ENCODE measurements at places on chromosomes 3 and 15. TPM values are rescaled to one million over a fixed set of nuclear protein-coding genes. Genes with fewer than 3 reads are reported as not detected.

The CNTN4 gene
- 22.1 TPM for total RNA-seq

The NXPE3 gene
- total RNA-seq = 13.3 TPM

DNA sequence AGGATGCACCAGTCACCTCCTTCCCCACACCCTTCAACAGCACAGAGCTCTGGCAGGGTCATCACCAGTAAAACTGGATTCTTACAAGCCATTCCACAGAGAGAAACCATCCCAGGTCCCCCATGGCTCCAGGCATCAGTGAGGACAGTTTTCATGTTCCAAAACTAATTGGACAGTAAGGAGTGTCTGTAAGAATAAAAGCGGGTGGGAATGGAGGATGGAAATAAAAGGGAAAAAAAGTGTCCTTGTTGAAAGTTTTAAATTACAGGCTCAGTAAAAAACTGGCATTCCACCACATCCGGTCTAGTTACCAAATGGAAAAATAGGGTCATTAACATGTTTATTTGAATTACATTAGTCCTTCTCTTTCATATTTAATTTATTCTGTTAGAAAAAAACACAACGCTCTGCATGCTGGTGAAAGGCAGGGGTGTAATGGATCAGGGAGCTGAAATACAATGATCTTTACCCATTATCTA lies 117.4 kb downstream of the TIGIT start:
- DNase-seq = no peak

GRCh38 chr3:133812872-133813271 lies 7.3 kb downstream of the SRPRB start:
- no peak for DNase-seq

GRCh38 chr3:123150449-123151215 lies 51.1 kb upstream of the SEC22A start:
- peak; percentile 43 for DNase-seq

GRCh38 chr3:193844472-193844871 lies 251.5 kb downstream of the OPA1 start:
- no peak for DNase-seq

The GXYLT2 gene
- 10.1 TPM for total RNA-seq

DNA sequence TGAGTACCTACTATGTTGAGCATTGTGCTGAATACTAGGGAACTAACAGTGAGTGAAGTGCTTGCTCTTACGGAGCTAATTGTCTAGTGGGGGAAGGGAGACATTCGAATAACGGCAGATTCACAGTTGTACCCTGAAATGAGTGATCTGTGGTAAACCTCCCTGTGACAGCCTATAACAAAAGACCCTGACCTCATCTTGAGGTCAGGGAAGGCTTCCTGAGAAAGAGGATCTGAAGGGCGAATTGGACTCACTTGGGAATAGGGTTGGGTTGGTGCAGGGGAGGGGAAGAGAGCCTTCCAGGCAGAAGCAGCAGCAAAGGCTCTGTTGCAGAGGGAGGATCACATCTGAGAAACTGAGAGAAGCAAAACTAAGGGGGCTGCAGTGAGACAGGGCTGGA lies 13.2 kb downstream of the HPS3 start:
- no peak for DNase-seq

GRCh38 chr3:194871864-194872668 lies 186.4 kb downstream of the FAM43A start:
- DNase-seq = peak; percentile 81

The ZKSCAN7 gene
- 2.7 TPM for total RNA-seq

- DNase-seq = peak; percentile 81
These were observed 39.3 kb downstream of the CGNL1 start for GRCh38 chr15:57415602-57416001.

The ECE2 gene
- total RNA-seq = 1.7 TPM

The FES gene
- 47.4 TPM for total RNA-seq

DNA sequence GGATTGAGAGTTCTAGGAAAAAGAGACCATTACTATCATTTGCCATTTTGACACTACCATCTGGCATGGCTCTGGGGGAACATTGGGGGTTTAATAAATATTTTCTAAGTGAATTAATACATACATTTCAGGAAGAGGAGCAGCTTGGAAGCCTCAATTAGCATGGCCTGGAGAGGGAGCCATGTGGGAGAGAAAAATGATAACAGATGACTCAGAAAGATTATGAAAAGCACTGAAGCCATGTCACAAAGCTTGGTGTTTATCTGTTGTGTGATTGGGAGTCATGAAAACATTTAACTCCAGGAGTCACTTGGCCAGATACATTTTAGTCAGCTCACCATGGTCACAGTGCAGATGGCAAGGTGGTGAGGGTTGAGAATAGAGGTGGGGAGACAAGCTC lies 121.0 kb downstream of the SSR3 start:
- DNase-seq = no peak

DNA sequence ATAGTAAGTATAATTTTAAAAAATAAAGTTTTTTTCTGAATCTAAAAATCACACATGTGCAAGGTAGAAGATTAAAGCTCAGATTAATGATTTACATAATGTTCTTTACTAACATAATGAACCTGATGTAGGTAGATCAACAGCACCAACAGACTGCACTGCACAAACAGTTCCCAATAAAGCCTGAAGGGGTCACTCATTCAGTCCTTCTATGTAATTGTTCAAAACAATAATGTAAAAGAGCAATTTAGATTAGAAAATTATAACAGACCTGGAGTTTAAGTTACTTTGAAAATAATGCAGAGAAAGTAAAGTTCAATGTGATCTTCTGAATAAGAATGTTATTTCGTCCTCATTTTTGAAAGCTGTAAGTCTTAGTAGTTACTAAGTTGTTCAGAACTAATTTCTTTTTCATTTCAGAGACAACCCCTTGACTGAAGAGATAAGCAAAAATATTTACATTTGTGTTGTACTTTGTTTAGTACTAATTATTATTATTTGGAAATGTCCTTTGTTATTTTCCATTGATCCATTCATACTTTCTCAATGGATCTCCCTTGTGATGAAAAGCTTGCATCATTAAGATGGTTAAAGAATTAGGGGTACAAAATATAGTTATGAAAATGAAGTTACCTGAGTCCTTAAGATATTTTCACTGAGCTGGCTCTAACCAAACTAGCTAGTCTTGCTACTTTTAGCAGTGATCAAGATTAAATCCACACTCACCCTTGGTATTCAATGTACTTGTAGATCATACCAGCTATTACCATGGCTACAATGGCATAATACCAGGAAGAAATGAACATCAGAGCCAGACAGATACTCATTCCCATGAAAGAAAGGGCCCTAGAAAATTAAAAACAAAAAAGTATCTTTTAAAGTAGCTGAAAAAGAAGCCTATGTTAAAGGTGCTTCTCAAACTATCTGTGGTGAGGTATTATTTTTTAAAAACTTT lies 16.8 kb downstream of the EMC4 start:
- no peak for DNase-seq

The KCNAB1 gene
- 3.9 TPM for total RNA-seq

- no peak for DNase-seq
These were observed 2.1 kb downstream of the CHST13 start for GRCh38 chr3:126525853-126526667.

The AADACL2 gene
- total RNA-seq = 0.49 TPM

DNA sequence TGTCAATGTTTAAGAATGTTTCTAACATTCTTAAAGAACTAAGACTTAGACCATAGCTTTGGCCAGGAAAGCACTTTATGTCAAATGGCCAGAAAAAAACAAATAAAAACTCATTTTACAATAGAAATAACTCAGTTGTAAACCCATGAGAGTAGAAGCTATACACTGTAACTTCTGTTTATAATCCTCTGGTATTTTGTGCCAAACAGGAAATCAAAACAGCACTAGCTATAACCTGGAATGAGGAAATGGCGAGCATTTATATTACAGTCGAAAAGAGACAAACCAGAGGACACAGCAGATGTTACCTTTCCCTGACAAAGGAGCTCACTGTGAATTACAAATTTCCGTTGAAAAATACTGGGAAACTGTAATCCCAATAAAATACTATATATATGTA lies 10.3 kb downstream of the GK5 start:
- no peak for DNase-seq

- no peak for DNase-seq
These were observed 51.0 kb upstream of the SSR3 start for GRCh38 chr3:156605686-156606605.

The GABRR3 gene
- total RNA-seq = not detected

DNA sequence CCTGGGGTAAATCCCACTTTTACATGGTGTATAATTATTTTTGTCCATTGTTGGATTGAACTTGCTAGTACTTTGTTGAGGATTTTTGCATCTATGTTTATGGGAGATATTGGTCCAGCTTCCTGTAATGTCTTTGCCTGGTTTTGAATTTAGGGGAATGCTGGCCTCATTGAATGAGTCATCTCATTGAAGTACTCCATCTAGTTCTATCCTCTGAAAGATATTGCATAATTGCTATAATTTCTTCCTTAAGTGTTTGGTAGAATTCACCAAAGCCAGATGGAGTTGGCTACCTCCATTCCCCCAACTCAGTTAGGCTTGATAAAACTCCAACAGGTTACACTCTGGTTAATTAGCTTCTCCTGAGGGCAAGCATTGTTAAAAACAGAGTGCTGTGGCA lies 237.4 kb upstream of the TGFBR2 start:
- DNase-seq = no peak

GRCh38 chr15:40755812-40756208 lies 756 bp upstream of the RMDN3 start:
- peak; percentile 83 for DNase-seq

- no peak for DNase-seq
These were observed 143.4 kb downstream of the ANXA2 start for GRCh38 chr15:60254416-60254815.

The CRTAP gene
- 272 TPM for total RNA-seq

The SV2B gene
- 3.2 TPM for total RNA-seq

- no peak for DNase-seq
These were observed 2.1 kb upstream of the PCCB start for GRCh38 chr3:136247855-136248590.

- DNase-seq = no peak
These were observed 144.2 kb downstream of the PDCD6IP start for GRCh38 chr3:33942483-33943150.

DNA sequence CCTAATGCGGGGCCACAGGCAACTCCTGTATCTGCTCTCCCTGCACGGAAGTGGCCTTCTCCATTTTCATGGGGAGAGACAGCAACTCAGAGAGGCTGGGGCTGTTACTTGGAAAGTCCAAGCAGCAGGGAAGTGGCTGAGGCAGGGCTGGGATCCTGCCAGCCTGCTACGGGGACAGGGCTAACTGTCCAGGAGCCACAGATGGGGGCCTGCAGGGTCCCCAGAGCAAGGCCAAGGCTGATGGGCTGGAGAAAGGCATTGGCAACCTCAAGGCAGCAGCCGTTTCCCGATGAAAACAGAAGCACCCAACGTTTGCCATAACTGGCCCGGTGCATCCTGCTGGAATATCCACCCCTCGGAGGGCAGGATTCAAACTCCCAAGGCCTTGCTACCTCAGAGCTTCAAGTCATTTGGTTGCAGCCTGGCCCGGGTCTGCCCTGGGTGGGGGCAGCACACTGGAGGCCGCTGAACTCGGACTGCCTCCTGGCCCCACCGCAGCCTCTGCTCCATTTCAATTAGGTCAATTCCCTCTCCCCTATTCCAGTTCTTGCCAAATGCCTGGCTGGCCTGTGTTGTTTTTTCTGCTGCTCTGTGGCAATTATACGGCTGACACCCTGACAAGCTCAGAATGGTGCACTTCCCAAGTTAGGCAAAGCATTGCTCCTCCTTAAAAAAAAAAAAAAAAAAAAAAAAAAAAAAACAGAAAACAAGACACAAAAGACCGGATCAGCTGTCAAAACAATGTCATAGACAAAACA lies 143.5 kb downstream of the NUP210 start:
- no peak for DNase-seq

DNA sequence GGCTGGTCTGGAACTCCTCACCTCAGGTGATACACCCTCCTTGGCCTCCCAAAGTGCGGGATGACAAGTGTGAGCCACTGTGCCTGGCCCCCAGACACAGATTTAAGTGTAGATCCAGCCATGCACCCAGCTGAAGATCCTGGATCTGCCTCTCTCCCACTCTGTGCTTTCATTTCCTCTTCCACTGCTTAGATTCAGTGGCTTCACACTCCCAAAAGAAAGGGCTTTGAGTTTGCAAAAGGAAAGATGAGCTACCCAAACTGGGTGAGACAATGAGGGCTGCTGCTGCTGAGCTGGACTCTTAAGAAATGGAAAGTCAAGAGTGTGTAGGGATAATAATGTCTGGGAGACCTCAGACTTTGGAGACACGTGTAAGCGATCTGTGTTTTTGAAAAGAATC lies 45.5 kb downstream of the ISG20 start:
- DNase-seq = peak; percentile 55

- no peak for DNase-seq
These were observed 144.1 kb upstream of the PEX5L start for GRCh38 chr3:180180795-180181194.

DNA sequence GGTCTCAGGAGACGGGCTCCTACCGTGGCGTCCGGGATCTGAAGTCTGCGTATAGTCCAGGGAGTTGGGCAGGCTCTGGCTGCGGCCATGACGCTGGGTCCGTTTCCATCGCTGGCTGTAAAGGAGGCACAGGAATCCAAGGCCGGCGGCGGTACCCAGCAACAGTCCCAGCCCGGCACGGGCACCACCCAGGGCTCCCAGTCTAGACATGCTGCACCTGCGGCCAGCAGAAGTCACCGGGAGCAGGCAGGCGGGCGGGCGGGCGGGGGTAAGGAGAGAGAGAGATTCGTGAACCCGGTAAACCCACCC lies 526 bp downstream of the RMDN3 start:
- DNase-seq = no peak

DNA sequence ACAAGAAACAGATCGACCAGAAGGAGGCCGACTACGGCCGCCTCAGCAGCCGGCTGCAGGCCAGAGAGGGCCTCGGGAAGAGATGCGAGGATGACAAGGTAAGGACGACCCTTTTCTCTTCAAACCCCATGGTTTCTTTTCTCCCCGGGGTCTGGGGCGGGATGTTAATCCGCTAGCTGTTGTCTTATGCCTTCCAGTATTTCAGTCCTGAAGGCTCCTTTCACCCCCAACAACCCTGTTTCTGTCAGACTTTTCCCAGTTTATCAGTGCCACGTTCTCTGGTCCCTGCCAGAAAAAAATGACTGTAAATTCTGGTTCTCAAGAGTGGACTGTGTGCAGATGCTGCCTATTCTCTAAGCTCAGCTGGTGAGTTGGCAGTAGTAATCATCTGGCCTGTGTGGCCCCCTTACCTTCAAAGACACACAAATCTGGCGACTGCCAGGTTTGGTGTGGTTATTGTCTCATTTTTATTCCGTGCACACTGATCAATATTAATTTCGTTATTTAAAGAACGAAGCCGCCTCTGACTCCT lies 806 bp downstream of the GOLM2 start:
- DNase-seq = no peak
